ENCODE measurements at places on chromosomes 5 and 9. TPM values are rescaled to one million over a fixed set of nuclear protein-coding genes. Genes with fewer than 3 reads are reported as not detected.

- ATAC-seq: no peak
Measured at GRCh38 chr9:87223392-87224246, 274.0 kb upstream of the DAPK1 start.

Gene F2R
- total RNA-seq: 33.4 TPM

GRCh38 chr5:1103505-1104326 lies 8.1 kb downstream of the SLC12A7 start:
- no peak for ATAC-seq

GRCh38 chr5:73304381-73304780 lies 131.4 kb downstream of the TMEM174 start:
- no peak for ATAC-seq

DNA sequence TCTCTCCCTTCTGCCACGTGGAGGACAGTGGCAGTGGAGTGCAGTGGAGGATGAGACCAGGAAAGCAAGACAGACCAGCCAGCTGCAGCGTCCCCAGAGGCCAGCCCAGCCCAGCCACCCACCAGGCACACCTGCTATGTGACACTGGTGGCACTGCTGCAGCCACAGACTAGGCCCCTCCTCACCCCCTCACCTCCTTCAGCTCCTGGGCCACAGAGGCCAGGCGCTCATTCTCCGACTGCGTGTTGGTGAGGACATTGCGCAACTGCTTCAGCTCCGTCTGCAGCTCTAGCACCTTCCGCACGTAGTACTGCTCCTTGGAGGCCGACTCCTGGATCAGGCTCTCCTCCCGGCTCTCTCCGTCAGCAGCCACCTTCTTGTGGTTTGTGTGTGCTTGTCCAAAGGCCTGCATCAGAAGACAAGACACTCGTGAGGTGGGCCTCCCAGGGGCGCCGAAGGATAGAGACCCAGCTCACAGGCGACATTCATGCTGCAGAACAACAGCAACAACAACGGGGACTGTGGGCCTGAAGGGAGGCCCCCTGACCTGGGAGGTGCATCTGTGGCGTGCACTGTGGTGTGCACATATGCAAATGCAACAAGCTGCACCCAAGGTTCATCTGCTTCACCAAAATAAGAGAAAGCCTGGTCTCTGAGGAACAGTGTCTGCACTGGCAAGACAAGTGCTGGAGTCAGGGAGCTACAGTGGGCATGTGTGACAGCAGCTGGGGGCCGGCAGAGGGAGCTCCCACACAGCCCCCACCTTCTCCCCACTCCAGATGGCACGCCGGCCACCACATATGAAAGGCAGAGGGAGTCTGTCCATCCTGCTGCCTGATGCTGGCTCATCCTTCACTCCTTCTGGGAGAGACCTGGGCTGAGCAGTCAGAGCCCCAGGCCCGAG lies 35.5 kb downstream of the BICD2 start:
- ATAC-seq: no peak

Data from activated T-helper 17 cell treated with anti-CD3 and anti-CD28 coated beads, Interleukin-2, amount 50 U/mL, for 72 hours (primary cell).